Activated CD4-positive, alpha-beta T cell treated with anti-CD3 and anti-CD28 coated beads for 4 hours (primary cell): ENCODE measurements at places on chromosomes 3 and 15.

- no peak for DNase-seq
Observed at GRCh38 chr15:42999201-42999779, 78.7 kb upstream of the TTBK2 start.

DNA sequence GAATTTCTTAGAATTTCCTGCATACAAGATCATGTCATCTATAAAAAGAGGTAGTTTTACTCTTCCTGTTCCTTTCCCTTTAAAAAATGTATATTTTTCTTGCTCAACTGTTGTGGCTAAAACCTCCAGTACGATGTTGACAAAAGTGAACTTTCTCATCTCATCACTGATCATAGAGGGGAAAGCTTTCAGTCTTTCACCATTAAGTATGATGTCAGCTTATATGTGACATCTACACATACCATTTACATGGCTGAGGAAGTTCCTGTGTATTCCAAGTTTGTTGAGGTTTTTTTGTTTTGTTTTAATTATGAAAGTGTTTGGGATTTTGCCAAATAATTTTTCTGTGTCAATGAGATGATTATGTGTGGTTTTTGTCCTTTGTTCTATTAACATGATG, 173.6 kb downstream of the PLD1 start:
- no peak for DNase-seq

DNA sequence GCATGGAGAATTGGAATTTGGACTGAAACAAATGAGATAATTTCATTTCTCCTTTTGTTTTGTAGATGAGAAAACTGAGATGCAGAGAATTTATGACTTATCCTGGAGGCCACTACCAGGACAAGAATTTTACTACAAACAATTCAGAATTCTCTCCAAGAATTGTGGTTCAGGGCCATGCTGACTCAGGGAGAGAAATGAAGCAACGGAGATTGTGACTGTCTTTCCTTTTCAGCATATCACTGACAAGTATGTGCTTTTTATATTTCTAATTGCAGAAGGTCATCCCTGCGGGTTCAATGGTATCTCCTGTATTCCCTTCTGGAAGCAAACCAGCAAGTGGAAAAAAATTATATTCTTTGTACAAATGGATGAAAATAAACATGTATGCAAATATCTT, 170.8 kb upstream of the MITF start:
- DNase-seq = no peak

GRCh38 chr3:82416830-82417229, 655.4 kb upstream of the GBE1 start:
- no peak for DNase-seq
